Sciatic nerve (tissue), 2 donors: ENCODE measurements at places on chromosomes 2 and 18. TPM values are rescaled to one million over a fixed set of nuclear protein-coding genes. Genes with fewer than 3 reads are reported as not detected.

- DNase-seq = peak; percentile 84
Observed at GRCh38 chr2:46297546-46298271, 502 bp downstream of the EPAS1 start.

GRCh38 chr2:204483608-204484081 is 61.6 kb upstream of the PARD3B start:
- no peak for DNase-seq

DNA sequence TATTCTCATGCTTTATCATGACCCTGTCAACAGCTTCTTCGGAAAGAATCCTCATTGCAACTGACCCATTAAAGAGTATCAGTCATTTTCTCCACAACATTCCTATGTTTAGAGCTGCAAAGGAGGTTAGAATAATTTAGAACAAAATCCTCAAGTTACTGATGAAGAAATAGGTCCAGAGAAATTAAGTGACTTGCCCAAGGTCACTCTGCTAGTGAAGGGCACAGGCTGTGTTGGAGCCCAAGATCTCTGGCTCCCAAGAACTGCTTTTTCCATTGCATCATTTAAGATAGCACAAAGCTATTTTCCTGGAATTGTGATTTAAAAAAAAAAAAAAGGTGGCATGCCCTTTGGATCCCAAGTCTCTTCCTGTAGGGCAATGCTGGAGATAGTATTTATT is 9.6 kb downstream of the IRS1 start:
- DNase-seq = no peak

DNA sequence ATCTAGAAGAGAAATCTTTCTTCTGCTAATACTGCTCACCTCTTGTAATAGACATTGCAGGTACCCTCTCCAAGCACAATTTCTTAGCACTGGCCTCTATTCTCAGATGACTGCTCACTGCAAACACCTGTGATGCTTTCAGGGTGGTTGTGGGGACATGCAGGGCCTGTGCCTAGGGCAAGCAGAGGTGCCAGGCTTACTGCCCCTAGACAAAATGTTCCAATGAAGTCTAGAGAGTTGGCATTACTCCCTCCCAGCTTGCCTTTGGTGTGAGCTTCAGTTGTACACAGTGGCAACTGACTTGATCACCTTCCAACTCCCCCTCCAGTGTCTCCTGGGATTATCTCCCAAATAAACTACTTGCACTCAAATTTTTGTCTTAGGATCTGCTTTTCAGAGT is 12.9 kb upstream of the TXNDC2 start:
- DNase-seq = no peak

DNA sequence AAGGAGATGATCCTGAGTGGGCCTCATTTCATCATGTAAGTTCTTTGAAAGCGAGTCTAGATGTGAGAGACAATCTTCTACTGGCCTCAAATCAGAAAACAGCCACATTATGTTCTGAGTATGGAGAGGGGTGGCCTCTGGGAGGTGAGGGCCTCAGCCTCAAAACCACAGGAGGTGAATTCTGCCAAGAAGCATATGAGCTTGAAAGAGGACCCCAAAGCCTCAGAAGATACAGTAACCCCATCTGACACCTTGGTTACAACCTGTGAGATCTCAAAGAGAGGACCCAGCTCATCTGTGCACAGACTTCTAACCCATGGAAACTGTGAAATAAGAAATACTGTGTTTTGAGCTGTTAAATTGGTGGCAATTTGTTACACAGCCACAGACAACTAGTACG is 200.1 kb downstream of the ARHGAP15 start:
- DNase-seq = no peak

- DNase-seq = no peak
Observed at GRCh38 chr2:98799375-98800329, 68.7 kb upstream of the MGAT4A start.

CCBE1 gene
- total RNA-seq = 0.67 TPM

THSD7B gene
- total RNA-seq = 9.4 TPM

DNA sequence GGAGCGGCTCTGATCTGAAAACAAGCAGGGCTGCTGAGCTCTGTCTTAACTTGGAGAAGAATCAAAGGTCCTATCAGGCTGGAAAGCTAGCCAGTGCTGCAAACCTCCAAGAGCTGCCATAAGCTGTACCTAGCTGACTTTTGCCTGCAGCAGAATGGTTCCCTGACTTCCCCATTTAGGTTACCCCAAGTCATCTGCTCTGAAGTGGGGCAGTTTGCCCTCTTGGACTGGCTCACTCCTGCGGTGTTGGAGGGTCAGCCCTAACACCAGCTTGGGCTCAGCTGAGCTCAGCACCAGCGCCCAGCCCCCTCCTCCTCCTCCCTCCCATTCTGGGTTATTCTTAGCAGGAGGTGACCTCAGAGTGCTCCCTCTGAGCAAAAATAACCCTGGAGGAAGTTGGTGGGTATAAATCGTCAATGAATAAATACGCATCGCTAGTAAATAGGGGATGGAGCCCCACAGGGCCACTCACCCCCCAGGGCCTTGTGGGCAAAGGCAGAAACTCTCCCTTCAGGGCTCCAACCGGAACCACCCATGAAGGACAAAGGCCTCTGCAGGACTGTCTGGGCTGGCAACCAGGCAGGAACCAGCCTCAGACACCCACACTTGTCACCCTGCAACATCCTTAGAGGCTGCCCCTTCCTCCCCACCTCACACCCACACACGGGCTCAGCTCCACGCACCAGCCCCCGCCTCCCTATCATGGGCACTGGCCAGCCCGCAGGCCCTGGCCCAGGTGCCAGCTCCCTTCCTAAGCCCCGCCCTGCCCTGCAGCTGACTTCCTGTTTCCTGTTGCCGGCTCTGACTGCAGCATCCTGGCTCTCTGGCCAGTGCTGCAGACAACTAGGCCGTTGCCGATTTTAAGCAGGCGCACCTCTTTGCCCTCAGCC is 46.9 kb downstream of the DNMT3A start:
- peak; percentile 81 for DNase-seq

DNA sequence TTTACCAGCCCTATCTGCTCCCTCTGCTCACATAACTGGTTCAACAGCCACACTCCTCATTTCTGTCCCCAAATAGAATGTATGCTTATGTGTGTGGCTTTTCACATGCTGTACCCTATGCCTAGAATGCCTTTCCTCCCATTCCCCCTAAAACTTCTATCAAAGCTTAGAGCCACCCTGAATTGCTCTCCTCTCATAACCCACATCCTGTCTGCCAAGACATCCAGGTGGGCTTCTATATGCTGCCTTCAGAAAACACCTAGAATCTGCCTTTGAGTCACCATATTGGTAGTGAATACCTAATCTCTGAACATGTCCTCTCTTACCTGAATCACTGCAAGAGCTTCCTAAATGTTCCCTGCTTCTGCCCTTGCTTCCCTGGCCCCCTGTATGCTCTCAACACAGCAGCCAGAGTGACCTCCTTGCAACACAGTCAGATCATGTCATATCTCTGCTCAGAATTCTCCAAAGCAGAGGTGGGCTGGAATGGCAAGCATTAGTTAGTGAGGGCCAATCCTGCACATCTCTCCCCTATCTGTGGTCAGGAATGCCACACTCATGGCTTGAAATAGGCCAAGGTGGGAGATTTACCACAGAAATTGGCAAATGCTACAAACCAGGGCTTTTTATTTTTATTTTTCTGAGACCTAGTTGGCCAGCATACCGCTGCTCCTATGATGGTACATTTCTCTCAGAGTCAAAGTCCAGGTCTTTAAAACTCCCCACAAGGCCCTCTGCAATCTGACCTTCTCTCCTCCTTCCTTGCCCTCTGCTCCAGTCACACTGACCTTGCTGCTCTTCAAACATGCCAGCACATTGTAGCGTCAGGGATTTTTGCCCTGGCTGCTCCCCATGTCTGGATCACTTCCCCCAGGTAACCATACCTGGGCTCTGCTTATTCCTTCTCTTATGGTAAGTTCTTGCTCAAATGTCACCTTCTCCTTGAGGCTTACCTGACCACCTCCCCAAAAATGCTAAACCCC is 111.8 kb upstream of the STON1 start:
- no peak for DNase-seq

ABHD1 gene
- total RNA-seq = 3.6 TPM

- DNase-seq = no peak
Observed at GRCh38 chr2:191264647-191265081, 19.5 kb downstream of the MYO1B start.

DNA sequence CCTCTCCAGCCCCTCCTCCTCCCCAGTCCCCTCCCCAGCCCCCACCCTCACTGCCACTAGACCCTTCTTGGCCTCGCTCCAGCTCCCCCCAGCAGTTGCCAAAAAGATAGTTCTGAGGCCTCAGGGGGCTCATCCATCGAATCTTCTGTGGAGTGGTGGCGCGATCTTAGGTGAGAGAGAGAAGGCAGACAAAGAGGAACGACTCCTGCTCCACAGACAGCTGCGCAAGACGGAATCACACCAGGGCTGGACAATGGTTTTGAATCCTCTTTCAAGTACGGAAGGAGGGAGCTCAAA is 68.1 kb downstream of the LAMA3 start:
- no peak for DNase-seq

DUSP19 gene
- total RNA-seq = 3.0 TPM

PPP3R1 gene
- total RNA-seq = 64.0 TPM

DNA sequence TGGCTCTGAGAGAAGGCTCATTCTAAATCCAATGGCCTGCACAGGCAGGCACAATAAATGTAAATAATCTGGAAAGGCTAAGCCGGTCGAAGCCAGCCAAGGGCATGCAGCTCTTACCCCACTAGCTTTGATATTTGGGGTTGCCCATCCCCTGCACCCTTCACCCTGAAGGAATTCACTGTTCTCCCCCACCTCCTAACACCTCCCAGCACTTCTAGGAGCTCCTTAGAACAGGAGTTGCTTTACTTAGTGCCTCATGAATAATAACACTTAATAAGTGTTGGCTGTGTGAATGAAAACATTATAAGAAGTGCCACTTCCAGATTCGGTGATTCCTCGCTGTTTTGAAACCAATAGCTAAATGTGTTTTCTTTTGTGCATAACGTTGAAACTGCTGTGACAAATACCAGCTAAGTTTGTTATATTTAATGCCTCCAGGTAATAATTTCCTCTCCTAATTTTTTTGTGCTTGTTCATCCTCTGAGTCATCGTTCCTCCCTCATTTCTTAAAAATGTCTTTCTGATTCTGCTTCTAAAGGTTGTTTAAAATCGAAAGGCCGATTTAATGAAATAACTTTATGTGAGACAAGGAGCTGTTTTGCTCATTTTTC is 458.8 kb downstream of the METTL4 start:
- no peak for DNase-seq

RESP18 gene
- not detected for total RNA-seq

DNA sequence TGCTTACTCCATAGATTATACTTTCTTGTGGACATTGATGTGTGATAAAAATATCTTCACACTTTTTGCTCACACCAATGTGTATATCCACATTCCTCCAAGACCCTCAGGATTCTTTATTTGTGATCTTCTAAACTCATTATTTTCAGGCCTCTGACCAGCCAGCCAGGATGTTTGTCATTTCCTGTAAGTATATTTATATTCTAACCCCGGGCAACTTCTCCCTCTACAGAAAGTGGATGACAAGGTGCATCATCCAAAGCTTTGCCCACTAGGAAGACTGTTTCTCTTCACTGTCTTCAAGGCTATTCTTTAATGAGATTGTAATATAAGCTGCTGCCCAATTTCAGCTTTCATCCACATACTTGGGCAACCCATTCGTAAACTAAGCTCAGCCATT is 3.6 kb upstream of the CWC22 start:
- no peak for DNase-seq
